ENCODE measurements at places on chromosomes 2 and 18.

DNA sequence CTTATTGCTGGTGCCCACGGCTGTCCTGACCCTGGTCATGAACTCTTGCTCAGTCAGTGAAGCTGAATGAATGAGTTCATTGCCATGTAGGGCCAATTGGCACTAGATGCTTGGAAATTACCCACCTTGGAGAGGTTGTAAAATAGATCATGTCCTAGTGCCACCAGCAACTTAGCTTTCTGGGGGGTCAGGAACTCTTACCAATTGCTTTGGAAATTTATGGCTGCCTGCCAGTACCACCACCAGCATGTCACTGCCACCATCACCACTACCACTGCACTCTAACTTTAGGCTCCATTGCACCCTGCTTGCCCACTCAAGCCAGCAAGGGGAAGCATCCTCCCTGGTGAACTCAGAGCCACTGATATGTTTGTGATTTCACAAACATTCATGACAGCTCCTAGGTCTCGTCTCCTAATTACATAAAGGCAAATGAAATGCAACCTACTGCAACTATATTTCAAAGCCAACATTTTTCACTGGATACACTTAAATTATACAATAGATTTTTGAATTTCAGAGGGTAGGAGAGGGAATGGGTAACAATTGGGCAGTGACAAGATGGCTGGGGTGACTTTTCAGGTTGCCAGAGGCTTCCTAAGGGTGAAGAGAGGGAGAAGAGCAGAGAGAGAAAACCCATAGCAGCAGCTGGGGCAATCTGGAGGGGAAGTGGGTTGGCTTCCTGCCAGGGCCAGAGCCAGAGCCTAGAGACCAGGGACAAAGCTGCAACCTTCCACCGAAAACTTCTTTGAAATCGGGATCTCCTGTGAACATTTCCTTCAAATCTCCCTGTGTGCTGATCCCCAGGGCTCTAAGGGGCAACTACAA lies 3.5 kb upstream of the EMILIN1 start:
- peak; percentile 34 for DNase-seq

- DNase-seq: no peak
These were observed 891.3 kb upstream of the LRRTM1 start for GRCh38 chr2:81195774-81196382.

DNA sequence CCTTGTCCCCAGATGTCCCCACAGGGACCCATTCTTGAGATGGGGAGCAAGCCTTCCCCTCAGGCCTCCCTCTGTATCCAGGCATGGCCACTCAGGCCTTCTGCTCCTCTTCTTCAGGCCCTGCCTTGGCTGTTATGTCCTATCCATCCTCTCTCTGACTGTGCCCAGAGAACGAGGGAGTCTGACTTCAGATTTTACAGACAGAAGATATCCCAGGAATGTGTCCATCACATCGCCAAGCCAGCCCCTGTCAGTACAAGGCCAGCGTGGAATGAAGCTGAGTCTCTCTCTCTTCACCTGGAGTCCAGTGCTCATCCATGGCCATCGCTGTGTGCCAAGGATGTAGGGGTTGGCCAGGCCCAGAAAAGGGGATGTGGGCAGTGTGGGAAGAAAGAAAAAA lies 57.6 kb downstream of the SDC1 start:
- no peak for DNase-seq

DNA sequence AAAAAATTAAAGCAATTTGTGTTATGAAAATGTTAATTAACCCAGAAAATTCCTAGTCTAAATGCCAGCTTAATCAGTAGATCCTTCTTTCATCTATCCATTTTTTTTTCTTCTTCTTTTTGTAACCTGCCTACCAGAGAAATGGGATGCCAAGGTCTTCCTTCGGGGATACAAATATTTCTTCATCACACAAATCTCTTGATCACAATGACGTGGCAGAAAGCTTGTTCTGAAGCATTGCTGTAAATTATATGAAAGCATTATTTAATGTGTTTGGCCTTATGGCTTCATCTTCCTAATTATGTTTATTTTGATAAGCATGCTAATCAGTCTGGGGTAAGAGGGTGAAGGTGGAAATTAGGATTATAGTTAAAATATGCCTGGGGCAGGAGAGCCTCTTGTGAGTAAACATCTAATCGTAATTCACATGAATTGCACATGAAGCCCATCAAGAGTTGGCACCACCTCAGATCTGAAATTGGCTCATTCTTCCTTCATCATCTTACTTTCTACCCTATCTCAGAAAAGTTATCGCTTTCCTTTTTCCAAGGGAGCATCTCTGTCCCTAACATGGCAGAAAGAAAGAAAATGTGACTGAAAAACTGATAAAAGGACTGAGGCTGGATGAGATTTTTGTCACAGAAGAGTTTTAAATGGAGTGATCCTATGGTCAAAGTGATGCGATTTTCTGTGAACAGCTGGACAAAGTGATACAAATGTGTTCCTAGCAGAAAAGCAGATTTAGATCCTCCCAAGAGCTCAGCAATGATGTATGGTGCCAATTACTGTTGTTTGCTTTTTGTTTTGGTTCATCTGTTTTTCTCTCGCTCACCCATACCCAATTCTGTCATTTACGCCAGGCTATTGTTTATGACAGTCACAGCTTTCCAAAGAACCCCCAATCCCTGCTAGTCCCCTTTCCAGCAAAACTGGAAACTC lies 76.9 kb upstream of the PMAIP1 start:
- no peak for DNase-seq

- DNase-seq: no peak
These were observed 18.8 kb downstream of the HJURP start for GRCh38 chr2:233835230-233836186.

- DNase-seq: no peak
These were observed 129.4 kb upstream of the CNTNAP5 start for GRCh38 chr2:123895651-123896050.

GRCh38 chr2:229740279-229740678 lies 25.9 kb upstream of the DNER start:
- no peak for DNase-seq

GRCh38 chr18:45291621-45292615 lies 323.4 kb upstream of the SLC14A2 start:
- DNase-seq: no peak

- no peak for DNase-seq
These were observed 32.8 kb downstream of the RFX8 start for GRCh38 chr2:101442042-101442666.

GRCh38 chr18:1619507-1619906 lies 714.8 kb downstream of the ADCYAP1 start:
- no peak for DNase-seq

DNA sequence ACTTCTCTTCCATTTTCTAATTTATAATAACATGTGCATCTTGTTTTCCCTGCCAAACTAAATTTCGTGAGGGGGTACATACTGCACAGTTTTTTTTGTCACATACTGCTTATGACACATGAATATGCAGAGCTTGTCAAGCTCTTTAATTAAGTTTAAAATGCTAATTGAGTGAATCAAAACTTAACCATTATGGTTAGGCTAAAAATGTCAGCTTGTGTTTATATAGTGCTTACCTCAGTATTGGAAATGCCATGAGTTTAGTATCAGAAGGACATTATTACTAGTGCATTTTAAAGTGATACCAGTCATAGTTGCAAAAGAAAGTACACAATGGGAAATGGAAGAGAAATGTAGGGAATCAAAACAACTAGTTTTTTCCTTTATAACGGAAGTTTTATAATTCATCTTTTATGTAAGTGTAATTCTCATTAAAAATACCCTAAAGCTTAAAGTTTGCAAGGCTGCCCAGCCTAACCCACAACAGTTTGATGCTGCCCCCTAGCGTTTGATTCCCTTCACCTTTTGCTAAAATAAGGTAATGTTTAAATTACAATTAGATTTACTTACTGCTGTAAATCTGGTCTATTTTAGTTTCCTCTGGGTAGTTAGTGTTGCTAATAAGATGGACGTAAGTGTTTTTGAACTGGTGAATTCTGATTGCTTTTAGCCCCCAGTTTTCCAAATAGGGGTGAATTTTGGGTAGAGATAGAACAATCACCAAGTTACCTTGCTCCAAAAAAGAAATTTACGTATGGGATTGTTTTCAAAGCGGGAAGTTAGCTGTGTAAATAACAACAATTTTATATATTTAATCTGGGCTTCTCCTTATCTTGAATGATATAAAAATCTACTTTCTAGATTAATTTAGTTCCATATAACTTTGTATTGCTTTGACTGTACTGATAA lies 3.2 kb downstream of the SLC39A10 start:
- peak; percentile 59 for DNase-seq

- no peak for DNase-seq
These were observed 32.4 kb downstream of the TTLL4 start for GRCh38 chr2:218743068-218743467.

DNA sequence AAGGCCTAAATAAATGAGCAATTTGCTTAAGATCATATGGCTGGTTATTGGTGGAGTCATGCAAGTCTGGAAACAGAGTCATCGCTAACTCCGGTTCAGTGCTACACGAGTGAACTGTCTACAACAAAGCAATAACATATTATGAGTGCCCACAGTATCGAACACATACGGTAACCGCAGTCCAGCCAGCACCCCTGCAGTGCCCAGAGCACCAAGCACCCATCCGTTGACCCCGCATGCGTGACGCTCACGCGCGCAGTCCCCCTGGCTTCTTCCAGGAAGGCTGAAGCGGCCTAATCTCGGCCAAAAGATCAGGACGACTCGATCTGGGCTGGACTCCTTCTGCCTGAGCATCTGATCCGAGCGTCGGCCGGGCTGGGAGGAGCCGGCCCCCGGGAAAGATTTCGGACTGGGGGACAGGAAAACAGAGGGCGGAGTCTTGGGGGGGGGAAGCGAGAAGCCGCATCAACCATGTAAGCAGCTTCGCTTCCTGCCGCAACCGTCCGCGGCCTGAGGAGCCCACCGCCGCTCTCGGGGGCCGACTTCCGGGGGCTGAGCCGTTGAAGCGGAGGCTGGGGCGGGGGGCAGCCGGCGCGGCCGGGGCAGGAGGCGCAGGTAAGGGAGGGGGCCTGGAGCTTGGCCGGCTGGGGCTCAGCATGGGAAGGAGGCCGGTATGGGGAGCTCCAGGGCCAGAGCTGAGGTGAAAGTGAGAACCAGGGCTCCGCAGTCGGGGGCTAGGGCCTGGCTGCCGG lies at the start of gene PIKFYVE:
Gene PIKFYVE, plus strand, starts transcription at position 455 of the 752 bp plus-strand sequence. CDS start 5,265 bp downstream, outside the sequence.
- DNase-seq: peak; percentile 78

DNA sequence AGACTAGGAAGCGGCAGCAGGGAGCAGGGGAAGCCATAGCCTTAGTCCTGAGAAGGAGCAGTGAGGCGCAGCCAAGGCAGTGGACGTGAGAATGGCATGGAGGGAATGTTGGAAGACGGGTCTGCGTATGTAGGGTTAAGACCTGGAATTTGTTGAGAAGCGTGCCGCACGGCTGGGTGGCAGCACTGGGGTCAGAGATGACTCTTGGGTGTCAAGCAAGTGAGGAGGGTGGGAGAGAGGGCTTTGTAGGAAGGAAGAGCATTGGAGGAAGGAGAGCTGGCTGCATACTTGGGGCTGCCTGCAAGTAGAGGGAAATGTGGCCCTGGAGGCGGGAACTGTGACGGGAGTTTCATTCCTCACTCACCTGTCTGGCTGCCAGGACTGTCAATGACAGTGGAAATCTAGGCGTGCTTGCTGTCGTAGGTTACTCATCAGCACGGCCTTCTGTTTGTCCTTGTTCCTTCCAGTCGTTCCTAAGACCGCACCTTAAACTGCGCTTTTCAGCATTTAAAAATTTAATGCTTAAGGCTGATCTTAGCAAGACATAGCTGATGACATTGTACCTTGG lies 108.0 kb downstream of the ITGB1BP1 start:
- DNase-seq: no peak

DNA sequence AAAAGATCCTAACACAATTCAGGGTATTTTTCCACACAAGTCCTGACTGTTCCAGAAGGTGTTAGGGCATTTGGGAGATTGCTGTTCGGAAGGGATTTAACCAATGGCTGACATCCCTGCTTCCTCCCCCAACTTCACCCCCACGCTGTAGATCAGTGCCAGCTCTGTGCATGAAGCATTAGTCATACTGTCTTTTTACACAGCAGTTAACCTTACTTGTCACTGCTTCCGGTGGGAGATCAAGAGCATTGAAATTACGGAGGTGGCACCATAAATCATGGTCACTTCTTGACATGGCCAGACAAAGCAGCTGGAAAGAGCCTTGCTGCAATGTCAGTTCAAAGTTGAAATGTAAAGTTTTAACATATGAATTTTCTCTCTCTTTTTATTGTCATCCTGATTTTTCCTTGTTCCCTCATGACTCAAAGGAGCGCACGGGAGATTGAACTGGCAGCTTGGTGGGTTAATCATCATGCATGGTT lies 70.2 kb downstream of the HRH4 start:
- no peak for DNase-seq

- no peak for DNase-seq
These were observed 11.5 kb downstream of the DDX1 start for GRCh38 chr2:15603044-15603765.

- DNase-seq: no peak
These were observed 86.4 kb downstream of the TCF4 start for GRCh38 chr18:55501579-55501978.

DNA sequence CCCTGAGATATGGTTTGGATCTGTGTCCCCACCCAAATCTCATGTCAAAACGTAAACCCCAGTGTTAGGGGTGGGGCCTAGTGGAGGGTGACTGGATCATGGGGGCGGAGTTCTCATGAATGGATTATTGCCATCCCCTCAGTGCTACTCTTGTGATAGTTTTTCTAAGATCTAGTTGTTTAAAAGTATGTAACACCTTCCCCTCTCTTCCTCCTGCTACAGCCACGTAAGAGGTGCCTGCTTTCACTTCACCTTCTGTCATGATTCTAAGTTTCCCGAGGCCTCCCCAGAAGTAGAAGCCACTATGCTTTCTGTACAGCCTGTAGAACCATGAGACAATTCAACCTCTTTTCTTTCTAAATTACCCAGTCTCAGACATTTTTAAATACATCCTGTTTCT lies 16.9 kb downstream of the PUM2 start:
- no peak for DNase-seq

DNA sequence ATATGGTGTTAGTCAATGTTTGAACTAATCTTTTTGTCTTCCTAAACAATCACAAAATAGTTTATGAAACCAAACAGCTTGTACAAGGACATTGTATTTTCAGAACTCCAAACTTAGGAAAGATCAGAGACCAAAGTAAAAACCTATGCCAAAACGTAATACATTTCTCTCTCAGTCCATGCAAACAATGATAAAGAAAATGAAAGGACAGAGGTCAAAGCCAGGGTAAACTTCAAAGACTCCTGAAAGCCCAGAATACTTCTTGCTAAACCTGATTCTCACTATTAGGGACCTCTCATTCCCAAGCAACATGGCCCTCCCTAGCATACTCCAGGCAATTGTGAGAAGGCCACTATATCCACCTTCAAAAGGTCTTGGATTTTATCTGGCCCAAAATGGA lies 105.1 kb upstream of the GALNT5 start:
- DNase-seq: no peak

- no peak for DNase-seq
These were observed 114.9 kb downstream of the SPP2 start for GRCh38 chr2:234165421-234165820.

DNA sequence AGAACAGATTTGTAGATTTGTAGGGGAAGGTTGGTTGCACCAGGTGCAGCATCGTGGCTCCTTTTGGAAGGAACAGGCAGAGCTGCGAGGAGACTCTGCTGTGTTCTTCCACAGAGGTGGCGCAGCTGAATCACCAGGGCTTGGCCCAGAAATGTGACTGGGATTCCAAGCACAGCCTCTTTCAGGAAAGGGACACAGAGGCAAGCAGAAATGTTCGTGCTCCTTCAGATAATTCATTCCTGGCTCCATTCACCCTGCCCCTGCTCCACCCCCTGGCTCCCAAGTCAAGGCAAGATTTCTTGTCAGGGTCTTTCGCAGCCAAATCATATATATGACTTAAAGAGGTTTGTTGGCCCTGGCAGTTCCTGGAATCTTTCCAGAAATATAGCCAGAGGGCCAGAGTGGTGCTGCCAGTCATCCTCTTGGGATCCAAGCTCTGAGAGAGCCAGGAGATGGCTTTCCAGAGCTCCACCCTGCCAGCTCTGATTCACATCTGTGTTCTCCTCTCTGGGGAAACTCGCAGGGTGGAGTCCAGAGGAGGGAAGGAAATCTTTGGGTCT lies 203.9 kb upstream of the TANK start:
- no peak for DNase-seq

Measured in activated T-helper 1 cell treated with anti-CD3 and anti-CD28 coated beads, Interleukin-2, amount 50 U/mL, for 16 hours (primary cell).